ENCODE measurements at places on chromosomes 11 and 22. TPM values are rescaled to one million over a fixed set of nuclear protein-coding genes. Genes with fewer than 3 reads are reported as not detected.

Gene ESAM
- not detected for total RNA-seq

Gene MAPK8IP1
- 40.1 TPM for total RNA-seq

Gene BIK
- 2.1 TPM for total RNA-seq

Gene THRSP
- not detected for total RNA-seq

Gene MYRF
- total RNA-seq: 6.0 TPM

Gene TRPM5
- total RNA-seq: 0.11 TPM

Gene KCTD21
- 4.1 TPM for total RNA-seq

Gene SYT12
- total RNA-seq: 3.3 TPM

Gene OR51B4
- total RNA-seq: not detected

Gene OR51B2
- total RNA-seq: not detected

Gene RIN1
- 5.4 TPM for total RNA-seq

DNA sequence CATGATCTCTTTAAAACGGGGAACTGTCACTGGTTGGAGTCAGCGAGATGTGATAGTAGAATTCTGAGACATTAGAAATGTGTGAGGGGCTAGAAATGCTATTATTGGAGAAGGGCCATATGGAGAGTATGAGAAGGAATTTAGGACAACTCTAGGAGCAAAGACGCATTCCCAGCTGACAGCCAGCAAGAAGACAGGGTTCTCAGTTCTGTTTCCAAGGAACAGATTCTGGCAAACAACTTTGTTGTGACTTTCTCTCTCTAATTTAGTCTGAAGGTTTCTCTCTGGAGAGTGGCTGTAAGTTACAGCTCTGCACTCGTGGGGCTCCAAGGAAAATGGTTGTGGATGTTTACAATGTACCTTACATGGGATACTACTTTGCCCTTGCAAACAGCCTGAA, 876.3 kb downstream of the FAM181B start:
- no peaks in the 10 kb centered on the region for H3K27me3 ChIP-seq
- no peak overlapping the region for H3K27ac ChIP-seq
- H3K4me3 ChIP-seq: no peak overlapping the region
- no peak for DNase-seq
- H3K4me1 ChIP-seq: no peaks in the 10 kb centered on the region

GRCh38 chr22:45329530-45329936, 19.8 kb downstream of the FAM118A start:
- no peak overlapping the region for H3K4me3 ChIP-seq
- no peak overlapping the region for H3K27ac ChIP-seq
- no peak for DNase-seq
- no peaks in the 10 kb centered on the region for H3K27me3 ChIP-seq
- H3K36me3 ChIP-seq: peaks cover 4% of the 10 kb centered on the region

- no peaks in the 10 kb centered on the region for H3K36me3 ChIP-seq
- DNase-seq: no peak
- no peak overlapping the region for H3K27ac ChIP-seq
- H3K4me1 ChIP-seq: no peaks in the 10 kb centered on the region
- no peak overlapping the region for H3K4me3 ChIP-seq
- no peaks in the 10 kb centered on the region for H3K27me3 ChIP-seq
Measured at GRCh38 chr11:126926376-126926791, 74.2 kb downstream of the KIRREL3 start.

DNA sequence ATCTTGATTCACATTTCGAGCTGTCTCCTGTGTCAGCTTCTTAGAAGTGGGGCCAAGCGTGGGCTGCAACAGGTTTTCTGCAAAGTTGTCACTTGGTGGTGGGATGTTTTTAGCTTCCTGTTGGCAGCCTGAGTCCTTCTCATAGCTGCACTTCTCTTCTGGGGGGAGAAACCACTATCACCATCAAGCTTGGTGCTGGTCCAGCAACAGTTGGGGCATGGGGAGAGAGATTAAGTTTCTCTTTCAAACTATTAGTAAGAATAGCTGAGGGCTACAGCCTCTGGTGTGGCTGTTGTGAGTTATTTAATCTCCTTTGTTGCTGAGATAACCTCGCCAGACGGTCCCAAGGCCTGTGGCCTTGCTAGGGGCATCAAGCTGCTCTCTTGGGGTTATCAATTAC, 123.3 kb upstream of the CRYBB3 start:
- no peak overlapping the region for H3K4me3 ChIP-seq
- no peaks in the 10 kb centered on the region for H3K36me3 ChIP-seq
- H3K27me3 ChIP-seq: no peaks in the 10 kb centered on the region
- DNase-seq: no peak
- H3K27ac ChIP-seq: no peak overlapping the region

DNA sequence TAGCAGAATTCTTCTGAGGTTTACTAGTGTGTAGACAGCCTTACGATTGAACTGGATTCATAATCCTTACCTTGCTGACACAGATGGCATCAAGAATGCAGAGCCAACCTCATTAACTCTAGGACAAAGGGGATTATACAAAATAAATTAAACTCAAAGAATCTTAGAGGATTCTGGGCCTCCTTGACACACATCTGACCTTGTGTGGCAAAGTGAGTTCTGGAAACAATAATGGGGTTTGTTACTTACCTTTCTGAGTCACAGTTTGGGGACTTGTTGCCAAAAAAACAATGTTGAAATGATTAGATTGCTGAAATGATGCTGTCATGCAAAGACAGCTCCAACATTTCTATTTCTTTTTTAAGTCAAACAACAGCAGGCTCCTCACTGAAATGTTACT, 179.1 kb upstream of the ISX start:
- no peak for DNase-seq
- H3K36me3 ChIP-seq: no peaks in the 10 kb centered on the region
- H3K27me3 ChIP-seq: no peaks in the 10 kb centered on the region

GRCh38 chr11:90747057-90747456, 524.2 kb upstream of the CHORDC1 start:
- DNase-seq: no peak
- no peaks in the 10 kb centered on the region for H3K4me1 ChIP-seq
- H3K36me3 ChIP-seq: no peaks in the 10 kb centered on the region
- no peaks in the 10 kb centered on the region for H3K27me3 ChIP-seq
- no peak overlapping the region for H3K27ac ChIP-seq

GRCh38 chr11:111173221-111173620, 72.3 kb upstream of the POU2AF2 start:
- no peaks in the 10 kb centered on the region for H3K27me3 ChIP-seq
- no peaks in the 10 kb centered on the region for H3K4me1 ChIP-seq
- no peak overlapping the region for H3K4me3 ChIP-seq
- no peak overlapping the region for H3K27ac ChIP-seq

- H3K4me1 ChIP-seq: peaks cover 6% of the 10 kb centered on the region
- H3K36me3 ChIP-seq: peaks cover 51% of the 10 kb centered on the region
- DNase-seq: no peak
Measured at GRCh38 chr11:65124480-65125196, 2.5 kb downstream of the MRPL49 start.

GRCh38 chr11:114616516-114616915, 20.9 kb upstream of the NXPE4 start:
- no peaks in the 10 kb centered on the region for H3K27me3 ChIP-seq
- no peak for DNase-seq
- H3K36me3 ChIP-seq: no peaks in the 10 kb centered on the region
- H3K4me1 ChIP-seq: no peaks in the 10 kb centered on the region

GRCh38 chr11:12377824-12378593, 638 bp downstream of the PARVA start:
- H3K27me3 ChIP-seq: peaks cover 5% of the 10 kb centered on the region
- H3K4me3 ChIP-seq: peak overlapping the region; percentile 82
- H3K4me1 ChIP-seq: peaks cover 6% of the 10 kb centered on the region
- peak; percentile 69 for DNase-seq
- H3K27ac ChIP-seq: peak overlapping the region; percentile 83

Data from H1 (cell line).